ENCODE measurements at places on chromosomes 4 and X.

DNA sequence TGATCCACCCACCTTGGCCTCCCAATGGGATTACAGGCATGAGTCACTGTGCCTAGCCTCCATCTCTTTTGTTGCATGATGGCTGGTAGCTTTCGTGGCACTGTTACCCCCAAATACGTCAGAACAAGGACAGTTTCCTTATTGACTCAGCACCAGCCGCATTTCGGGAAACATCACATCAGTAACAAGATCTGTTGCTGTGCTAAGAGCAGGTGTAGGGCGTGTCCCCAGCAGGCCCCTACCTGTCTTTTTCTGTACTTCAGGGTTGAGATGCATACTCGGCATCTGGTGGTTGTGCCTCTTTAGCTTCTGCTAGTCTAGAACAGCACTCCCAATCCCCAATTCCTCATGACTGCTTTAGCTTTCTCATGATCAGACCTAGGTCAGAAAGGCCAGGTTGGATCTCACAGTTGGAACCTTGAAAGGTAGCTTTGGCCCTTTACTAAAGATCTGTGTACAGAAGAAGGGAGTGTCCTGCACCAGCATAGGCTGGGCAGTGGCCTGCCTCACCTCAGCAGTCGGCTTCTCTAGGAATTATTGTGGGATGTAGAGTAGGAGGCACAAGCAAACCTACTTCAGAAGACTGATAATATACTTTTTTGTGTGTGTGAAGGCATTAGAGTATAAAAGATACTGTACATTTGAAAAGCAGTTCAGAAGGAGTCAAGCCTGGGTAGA is 36.8 kb downstream of the NSD2 start:
- no peak for DNase-seq

GRCh38 chr4:59195839-59196238 is 2004.3 kb upstream of the ADGRL3 start:
- no peak for DNase-seq

DNA sequence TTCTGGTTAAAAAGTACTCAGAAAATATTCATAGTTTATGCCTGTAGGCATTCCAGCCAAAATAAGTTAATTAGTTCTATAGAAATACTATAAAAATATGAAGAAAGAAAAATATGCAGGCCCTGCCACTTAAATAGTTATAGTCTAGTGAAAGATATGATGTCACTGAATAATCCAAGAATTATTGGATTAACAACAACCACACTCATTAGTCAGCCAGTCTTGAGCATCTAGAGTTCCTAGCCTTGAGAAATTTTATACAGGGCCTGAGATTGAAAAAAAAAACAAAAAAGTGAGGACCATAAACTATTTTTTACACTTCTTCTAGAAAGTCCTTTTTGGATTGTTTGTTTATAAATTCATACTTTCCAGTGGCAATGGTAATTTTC is 823.0 kb downstream of the FAT4 start:
- DNase-seq: no peak

- DNase-seq: no peak
These were observed 56.1 kb downstream of the SLC7A11 start for GRCh38 chr4:138185859-138186645.
